T-helper 2 cell (primary cell): ENCODE measurements at places on chromosomes 3 and 15.
A peak's percentile ranks its signal among the peaks of the same experiment; 100 is the strongest.

DNA sequence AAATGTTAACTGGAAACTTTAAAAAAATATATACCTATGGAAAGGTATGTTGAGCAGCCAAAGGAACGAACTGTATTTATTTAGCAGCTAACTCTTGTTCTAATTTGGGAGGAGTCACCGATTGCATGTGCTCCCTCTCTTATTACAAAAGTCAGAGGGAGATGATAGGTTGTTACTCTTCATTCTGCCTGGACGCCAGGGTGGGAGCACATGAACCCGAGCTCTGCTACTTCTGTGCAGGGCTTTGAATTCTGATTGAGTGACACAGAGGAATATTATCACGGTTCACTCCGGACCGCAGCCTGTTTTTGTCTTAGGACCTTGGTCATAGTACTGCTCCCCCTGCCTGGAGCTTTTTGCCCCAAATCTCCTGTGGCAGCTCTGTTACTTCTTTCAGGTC, 36.9 kb upstream of the LRIG1 start:
- no peak for DNase-seq

DNA sequence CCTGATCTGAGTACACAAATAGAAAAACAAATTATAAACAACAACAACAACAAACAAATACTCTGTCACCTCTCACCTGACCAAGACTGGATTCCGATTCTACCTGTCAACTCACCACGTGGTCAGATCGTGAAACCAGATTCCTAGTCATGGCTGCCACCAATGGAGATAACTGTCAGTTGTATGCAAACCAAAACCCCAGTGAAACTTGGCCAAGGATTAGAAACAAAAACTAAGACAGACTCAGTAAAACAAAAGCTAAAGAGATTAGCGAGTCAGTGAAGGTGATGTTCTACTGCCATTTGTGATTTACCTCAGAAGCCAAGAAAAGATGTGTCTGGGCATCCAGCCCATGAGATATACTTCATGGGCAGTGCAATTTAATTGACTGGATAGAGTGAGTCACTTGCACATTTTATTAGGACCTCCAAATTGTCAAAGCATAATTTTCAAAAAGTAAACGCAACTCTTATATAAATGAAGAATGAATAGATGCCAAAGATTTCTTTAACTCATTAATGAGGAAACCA, 31.1 kb downstream of the PHLDB2 start:
- no peak for DNase-seq

- DNase-seq: no peak
Observed at GRCh38 chr3:150377601-150378300, 30.3 kb upstream of the TSC22D2 start.

GRCh38 chr15:101088788-101089578, 162.9 kb downstream of the CHSY1 start:
- peak; percentile 70 for DNase-seq

- DNase-seq: no peak
Observed at GRCh38 chr3:36904641-36905040, 40.2 kb downstream of the TRANK1 start.

DNA sequence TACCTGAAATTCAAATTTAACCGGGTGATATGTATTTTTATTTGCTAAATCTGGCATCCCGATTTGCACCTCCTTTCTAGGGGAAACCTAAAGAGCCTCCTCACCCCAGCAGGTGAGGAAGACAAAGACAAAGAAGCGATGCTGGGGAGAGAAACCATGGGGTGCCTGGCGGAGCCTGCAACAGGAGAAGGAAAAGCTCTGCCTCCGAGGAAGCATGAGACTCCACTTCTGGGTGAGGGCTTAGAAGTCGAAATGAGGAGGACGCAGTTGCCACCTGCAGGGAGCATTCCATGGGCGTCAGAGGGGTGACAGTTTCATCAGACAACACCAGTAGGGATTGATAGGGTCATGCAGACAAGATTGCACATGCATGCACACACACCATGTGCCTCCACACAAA, 30.5 kb upstream of the LYZL4 start:
- no peak for DNase-seq

DNA sequence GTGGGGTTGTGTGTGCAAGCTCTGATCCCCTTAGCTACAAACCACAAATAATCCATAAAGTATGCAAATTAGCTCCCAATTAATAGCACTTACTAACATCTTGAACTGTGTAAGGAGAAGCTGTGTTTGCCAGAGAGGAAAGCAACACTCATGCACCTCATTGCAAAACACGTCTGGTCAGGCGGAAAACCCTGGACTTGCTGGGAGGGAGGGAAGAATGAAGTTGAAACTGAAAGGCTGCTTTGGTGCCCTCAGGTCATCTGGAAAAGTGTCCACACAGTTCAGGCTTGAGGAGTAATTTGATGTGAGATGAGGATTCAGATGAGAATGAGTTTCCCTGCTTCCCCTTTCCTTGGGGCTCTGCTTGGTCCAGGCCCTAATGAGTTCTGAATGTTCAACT, 185.5 kb upstream of the ANKRD28 start:
- DNase-seq: no peak

GRCh38 chr15:74384881-74385643, 17.6 kb upstream of the CYP11A1 start:
- no peak for DNase-seq

GRCh38 chr3:3799173-3800079, at the start of gene LRRN1:
TSS of gene LRRN1 (plus strand) at chr3:3799431. CDS start at chr3:3844642, 45,211 bp downstream.
- DNase-seq: no peak

DNA sequence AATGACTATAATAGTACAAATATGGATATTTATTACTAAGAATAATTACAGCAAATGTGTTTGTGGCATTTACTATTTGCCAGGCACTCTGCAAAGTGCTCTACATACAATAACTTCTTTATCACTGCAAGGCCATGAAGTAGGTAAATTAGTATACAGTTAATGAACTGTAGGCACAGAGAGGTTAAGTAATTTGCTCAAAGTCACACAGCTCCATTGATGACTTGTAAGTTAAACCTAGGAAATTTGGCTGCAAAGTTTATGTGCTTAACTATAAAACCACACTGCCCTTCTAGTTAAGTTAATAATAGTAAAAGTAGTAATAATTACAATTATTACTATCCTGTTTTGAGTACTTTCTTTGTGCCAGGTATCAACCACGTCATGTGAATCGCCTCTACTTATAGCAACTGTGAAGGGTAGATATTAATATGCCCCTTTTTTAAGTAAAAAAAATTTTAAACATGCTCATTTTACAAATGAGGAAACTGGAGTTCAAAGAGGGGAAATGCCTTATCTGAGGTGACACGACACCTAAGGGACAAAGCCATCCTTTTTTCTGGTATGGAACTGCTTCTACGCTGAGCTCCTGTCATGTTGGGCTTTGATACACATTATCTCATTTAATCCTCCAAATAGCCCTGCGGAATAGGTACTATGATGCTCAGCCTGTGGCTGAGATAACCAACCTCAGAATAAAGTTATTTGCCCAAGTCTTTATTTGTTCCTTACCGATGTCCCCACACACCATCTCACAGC, 8.5 kb downstream of the BHLHE40 start:
- no peak for DNase-seq

DNA sequence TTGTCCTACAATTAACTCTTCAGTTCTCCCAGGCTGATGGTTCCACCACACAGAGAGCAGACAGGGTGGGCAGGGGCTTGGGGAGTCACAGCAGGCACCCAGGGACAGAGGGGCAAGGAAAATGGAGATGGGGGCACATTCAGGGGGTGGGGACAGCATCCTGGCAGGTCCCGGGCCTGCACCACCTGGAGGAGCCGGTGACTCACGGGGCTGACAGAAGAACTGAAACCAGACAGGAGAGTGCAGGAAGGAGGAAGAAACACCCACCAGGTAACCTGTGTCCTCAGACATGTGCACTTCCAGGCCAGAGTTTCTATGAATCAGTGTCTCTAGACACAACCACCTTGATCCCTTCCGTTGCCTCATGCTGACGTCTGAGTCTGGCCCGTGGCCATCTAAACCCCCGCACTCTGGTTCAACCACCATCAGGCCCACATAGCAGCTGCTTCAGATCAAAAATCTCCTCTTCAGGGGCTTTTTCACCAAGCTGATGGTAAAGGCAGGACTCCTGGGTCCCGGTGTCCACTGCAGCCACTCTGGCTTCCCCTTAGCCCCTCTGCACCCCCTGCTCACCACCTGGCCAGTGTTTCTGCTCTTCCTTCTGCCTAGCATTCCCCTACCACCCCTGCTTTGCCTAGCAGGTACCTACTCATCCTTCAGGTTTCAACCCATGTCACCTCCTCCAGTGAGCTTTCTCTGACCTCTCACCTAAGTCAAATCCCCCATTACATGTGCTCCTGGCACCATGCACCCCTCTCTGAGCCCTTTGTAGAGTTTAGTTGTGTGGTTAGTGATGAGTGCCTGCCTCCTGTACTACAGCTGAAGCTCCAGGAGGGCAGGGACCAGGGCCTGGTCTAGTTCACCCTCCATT, 16.5 kb upstream of the CYP11A1 start:
- peak; percentile 45 for DNase-seq
